ENCODE measurements at places on chromosomes 1 and 21.
A peak's percentile ranks its signal among the peaks of the same experiment; 100 is the strongest.

GRCh38 chr1:23553231-23554126, 5.8 kb downstream of the ID3 start:
- no peak for DNase-seq

- no peak for DNase-seq
These were observed 8.8 kb upstream of the ATP13A2 start for GRCh38 chr1:17020502-17020901.

DNA sequence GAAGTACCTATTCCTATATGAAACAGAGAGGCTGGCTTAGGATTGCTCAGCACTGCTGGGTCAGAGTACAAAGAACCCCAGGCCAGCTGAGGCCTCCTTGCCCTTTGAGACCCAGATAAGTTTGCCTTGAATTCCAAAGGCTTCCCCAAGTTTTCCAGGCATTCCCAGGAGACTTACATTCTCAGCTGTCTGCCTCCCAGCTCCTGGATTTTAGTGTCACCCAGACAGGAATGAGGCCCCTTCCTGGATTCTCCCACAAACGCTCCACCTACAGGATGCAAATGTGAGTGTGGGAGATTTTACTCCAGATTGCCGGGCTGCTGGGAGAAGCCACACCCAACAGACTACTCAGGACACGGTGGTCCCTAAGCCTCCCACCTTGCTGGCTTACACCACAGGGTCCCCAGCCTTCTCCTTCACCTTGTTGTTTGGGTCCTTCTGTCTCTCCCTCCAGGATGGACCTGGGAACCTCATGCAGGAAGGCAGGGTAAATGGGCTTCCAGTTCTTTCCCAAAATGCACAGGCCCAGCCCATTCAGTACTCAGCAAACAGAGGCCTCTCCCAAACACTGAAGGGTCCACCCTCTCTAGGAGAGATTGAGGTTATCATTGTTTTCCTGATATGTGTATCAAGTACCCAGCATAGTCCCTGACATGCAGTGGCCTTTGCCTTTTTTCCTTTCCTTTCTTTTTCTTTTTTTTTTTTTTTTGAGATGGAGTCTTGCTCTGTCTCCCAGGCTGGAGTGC, 10.6 kb downstream of the RHBG start:
- DNase-seq, result no peak

GRCh38 chr1:203826175-203826574, 30.8 kb downstream of the ZBED6 start:
- DNase-seq, result no peak

DNA sequence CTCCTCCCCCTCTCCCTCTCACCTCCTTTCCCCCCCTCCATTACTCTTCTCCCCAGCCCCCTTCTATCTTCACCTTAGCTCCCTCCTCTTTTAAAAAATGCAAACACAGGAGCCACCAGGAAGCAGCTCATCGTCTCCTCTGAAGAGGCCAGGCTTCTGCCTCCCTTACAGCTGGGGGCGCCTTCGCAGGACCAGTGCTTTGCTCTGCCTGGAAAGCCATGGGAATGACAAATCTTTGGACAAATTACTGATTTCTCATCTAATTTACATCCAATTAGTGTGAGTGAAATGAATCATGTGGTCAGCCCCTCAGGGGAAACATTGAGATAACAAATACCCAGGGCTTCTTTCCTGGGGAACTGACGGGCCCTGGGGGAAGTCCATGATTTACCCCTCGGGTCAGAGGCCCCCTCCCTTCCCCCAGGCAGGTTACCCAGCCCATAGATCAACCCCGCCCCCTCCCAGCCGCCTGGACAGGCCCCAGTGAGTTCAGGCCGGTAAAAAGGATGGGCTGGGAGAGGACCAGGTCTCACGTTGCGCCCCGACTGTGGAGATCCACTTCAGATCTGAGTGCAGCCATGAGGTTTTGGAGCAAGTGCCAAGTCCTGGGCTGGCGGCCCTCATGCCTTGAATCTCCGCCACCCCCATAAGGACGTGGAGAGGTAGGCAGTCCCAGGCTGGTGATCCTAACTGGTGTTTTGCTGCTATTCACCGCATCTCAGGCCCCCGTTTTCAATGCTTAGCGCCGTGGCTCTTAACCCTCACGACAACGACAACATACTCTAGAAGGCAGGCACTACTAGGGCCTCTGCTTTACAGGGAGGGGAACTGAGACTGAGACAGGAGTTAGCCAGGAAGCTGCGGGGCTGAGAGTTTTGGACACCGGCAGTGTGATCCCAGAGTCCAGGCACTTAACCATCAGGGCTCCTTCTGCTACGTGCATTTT, 300.8 kb downstream of the RRAGC start:
- DNase-seq, result no peak

- no peak for DNase-seq
These were observed 234.6 kb upstream of the IRF2BP2 start for GRCh38 chr1:234844479-234845031.

DNA sequence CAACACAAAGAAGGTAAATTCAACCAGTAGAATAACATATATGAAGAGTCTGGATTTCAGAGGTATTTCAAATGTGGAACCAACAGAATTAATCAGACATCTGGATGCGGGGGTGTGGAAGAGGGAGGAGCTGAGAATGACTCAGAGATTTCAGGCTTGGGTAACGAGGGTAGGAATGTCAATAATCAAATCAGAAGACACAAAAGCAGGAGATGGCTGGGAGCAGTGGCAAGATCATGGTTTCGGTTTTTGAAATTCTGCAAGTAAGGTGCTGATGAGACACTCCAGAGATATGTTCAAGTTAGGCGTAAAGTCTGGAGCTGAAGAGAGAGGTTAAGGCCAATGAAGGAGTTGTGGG, 64.0 kb downstream of the PLPPR5 start:
- DNase-seq, result no peak

DNA sequence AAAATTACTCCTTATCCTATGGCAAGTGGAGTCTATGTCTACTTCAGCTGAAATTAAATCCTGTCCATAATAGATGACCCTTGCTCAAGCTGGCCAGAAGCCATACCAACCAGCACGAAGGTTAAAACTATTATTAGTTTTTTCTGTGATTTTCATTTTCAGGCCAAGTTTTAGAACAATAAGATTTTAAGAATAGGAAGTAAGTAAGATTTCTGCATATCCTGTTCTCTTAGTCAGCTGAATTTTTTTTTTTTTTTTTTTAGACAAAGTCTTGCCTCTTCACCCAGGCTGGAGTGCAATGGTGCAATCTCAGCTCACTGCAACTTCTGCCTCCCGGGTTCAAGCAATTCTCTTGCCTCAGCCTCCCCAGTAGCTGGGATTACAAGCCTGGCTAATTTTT, 6.1 kb upstream of the RBP7 start:
- no peak for DNase-seq

GRCh38 chr1:53210352-53210751, 10.1 kb downstream of the CZIB start:
- DNase-seq, result no peak

- DNase-seq, result no peak
These were observed 147.4 kb downstream of the ZNF281 start for GRCh38 chr1:200262326-200262965.

- DNase-seq, result no peak
These were observed 92.9 kb downstream of the RYR2 start for GRCh38 chr1:237134929-237135328.

DNA sequence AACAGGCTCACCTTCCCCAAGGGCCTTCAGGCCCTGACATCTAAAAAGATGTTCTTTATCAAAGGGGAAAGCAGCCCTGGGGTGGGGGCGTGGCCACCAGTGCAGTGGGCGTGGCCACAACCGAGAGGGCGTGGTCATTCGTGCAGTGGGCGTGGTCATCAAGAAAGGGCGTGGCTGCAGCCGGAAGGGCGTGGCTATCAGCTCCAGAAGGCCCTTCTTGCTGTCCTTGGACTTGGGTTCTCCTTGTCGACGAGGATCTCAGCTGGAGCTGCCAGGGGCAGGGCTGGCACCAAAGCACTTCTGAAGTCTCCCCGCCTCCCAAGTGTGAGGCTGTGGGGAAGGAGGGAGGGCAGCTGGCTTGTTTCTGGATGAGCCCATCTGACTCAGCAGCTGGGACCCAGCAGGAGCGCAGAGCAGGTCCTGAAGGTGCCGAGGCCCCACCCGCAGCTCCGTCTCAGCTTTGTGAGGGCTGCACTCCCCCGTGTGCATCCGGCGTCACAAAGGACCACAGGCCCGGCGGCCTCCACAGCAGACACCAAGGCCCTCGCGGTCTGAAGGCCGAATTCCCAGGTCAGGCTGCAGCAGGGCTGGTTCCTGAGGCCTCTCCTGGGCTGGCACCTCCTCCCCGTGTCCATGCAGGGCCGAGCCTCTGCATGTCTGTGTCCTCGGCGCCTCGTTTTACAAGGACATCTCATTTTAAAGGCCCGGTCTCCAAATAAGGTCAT, 12.8 kb downstream of the PDE9A start:
- DNase-seq, result no peak

- peak; percentile 33 for DNase-seq
These were observed 1.0 kb downstream of the BTG2 start for GRCh38 chr1:203306089-203306964.

DNA sequence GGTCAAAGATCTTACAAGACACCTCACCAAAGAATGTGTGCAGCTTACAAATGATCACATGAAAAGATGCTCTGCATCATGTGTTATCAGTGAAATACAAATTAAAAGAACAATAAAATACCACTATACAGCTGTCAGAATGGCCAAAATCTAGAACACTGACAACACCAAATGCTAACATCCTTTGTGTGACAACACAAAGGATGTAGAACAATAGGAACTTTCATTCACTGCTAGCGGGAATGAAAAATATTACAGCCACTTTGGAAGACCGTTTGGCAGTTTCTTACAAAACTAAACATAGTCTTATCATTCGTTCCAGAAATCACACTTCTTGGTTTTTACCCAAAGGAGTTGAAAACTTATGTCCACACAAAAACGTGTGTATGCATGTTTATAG, 20.6 kb upstream of the SELP start:
- DNase-seq, result no peak

DNA sequence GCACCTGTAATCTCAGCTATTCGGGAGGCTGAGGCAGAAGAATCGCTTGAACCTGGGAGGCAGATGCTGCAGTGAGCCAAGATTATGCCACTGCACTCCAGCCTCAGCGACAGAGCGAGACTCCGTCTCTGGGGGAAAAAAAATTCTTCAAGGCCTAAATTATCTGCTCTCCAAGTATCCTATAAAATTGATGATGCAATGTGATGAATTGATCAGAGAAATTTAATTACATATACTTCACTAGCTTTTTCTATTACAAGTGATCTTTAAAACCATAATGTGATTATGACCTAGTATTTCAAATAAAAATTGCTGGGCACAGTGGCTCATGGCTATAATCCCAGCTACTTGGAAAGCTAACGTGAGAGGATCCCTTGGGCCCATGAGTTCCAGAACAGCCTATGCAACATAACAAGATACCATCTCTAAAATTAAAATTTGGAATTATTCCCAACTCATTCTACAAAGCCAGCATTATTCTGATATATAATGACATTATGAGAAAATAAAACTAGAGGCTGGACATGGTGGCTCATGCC, 43.7 kb downstream of the ARID4B start:
- no peak for DNase-seq

DNA sequence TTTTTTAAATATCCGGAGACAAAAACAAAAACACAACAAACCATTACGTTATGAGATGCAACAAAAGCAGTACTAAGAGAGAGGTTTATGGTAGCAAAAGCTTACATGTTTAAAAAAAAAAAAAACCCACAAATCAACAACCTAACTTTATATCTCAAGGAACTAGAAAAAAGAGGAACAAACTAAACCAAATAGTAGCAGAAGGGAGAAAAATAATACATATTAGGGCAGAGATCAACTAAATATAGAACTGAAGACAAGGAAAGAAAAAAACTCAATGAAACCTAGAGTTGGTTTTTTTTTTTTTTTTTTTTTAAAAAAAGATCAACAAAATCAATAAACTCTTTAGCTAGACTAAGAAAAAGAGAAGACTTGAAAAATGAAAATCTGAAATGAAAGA, 34.9 kb downstream of the ZNF644 start:
- no peak for DNase-seq

- DNase-seq, result no peak
These were observed at the start of gene RNF187 for GRCh38 chr1:228487336-228488124. Gene RNF187, plus strand, starts transcription at chr1:228487382.

- DNase-seq, result no peak
These were observed 64.1 kb upstream of the TMPRSS2 start for GRCh38 chr21:41571938-41572510.

- DNase-seq, result peak; percentile 19
These were observed 324.2 kb downstream of the HLX start for GRCh38 chr1:221203224-221204054.

GRCh38 chr1:16968372-16968771, 12.0 kb downstream of the MFAP2 start:
- DNase-seq, result no peak

- no peak for DNase-seq
These were observed 91.8 kb downstream of the UCHL5 start for GRCh38 chr1:192967211-192967877.

DNA sequence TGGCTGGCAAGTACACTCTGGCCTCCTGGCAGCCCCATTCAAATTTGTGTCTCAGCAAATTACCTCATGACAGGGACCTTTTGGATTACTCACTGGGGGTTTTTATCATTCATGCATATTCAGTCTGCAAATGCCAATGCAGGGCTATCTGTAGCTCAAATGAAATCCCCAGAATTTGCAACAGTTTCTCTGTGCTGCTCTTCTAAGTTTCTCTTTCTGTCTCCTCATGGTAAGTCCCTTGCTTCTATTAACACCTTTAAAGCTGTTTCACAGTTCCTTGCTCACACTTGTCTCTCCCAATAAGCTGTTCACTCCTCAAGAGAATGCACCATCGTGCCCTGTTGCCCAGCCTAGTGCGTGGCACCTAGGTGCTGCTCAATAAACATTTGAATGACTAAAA, 3.3 kb upstream of the FAM78B start:
- DNase-seq, result no peak

DNA sequence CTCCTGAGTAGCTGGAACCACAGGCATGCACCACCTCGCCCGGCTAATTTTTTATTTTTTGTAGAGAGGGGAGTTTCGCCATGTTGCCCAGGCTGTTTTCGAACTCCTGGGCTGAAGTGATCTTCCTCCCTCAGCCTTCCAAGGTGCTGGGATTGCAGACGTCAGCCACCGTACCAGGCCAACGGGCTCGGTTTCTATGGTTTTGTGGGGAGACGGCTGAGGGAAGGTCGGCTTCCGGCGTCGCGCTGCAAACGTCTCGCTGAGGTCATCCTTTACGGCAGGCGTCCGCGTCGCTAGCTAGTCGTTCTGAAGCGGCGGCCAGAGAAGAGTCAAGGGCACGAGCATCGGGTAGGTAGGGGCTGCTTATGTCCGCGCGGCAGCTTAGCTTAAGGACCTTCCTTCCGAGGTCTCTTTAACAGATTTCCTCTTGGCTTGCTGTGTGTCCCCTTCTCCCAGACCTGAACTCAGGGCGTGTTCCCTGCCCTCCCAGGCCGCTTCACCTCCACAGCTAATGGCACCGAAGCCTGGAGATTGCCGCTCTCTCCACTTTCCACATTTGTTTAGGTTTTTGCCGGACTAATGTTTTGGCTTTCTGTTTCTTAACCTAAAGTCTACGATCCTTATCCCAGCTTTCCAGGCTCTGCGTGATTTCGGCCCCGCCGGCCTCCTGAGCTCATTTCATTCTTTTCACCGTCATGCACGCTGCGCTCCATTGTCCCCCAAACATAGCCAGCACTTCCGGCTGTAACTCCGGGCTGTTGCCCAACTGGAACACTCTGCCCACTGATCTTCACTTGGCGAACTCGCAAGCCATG, at the start of gene NDUFS5:
Gene NDUFS5 (plus strand): TSS at position 300 of the 815 bp plus-strand sequence. CDS start 2,375 bp downstream, outside the sequence.
- DNase-seq, result peak; percentile 41

- no peak for DNase-seq
These were observed 29.9 kb upstream of the CAMSAP2 start for GRCh38 chr1:200708769-200709168.

GRCh38 chr1:239388578-239388977, 2.2 kb downstream of the CHRM3 start:
- no peak for DNase-seq

- DNase-seq, result no peak
These were observed 19.0 kb downstream of the CYB5RL start for GRCh38 chr1:54180701-54181360.

- DNase-seq, result no peak
These were observed 66.0 kb upstream of the NRIP1 start for GRCh38 chr21:15130751-15131150.
